ENCODE measurements at places on chromosomes 5 and 9.

GRCh38 chr5:2805080-2805479, 53.6 kb upstream of the IRX2 start:
- DNase-seq = no peak

GRCh38 chr9:128898845-128899565, 17.1 kb downstream of the LRRC8A start:
- no peak for DNase-seq

- DNase-seq = peak; percentile 23
Observed at GRCh38 chr5:110644357-110644756, 82.1 kb downstream of the TMEM232 start.

DNA sequence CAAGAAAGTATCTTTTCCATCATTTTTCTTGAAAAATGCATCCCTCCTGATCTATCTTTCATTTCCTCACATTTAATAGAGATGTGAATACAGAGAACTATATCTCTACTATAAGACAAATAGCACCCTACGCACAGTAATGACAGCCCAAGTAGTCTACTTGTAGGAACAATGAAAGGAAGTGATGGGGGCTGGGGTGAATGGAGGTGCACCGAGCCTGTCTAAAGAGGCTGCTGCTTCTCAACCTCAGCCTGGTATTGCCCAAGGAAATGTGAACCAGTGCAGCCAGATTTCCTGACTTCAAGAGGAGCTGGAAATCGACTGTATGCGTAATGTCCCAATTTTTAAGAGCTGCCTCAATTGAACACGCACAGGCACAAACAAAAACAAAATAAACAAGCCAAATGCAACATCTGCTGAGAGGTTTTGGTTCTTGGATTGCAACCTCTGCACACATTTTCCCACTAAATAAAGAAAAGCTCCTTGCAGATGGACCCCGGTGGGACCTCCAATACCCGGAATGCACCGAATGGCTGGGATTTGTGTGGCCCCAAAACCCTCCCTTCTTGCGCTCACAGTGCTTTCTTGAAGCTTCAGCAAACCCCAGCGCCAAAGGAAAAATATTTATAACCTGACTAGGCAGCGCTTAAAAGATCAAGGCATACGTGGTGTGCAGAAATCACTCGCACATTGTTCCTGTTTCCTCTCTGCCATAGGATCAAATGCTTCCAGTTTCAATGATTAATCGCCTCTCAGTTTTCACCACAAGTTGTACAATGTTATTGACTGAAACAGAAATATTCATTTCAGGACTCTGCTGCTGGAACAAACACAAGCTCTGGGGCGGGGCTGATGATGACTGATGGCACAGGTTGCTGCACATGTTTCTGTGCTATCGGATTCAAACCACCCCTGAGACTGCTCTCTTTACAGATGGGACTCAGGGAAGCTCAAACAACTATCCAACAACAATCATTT, 68.3 kb downstream of the KCNIP1 start:
- DNase-seq = peak; percentile 4

DNA sequence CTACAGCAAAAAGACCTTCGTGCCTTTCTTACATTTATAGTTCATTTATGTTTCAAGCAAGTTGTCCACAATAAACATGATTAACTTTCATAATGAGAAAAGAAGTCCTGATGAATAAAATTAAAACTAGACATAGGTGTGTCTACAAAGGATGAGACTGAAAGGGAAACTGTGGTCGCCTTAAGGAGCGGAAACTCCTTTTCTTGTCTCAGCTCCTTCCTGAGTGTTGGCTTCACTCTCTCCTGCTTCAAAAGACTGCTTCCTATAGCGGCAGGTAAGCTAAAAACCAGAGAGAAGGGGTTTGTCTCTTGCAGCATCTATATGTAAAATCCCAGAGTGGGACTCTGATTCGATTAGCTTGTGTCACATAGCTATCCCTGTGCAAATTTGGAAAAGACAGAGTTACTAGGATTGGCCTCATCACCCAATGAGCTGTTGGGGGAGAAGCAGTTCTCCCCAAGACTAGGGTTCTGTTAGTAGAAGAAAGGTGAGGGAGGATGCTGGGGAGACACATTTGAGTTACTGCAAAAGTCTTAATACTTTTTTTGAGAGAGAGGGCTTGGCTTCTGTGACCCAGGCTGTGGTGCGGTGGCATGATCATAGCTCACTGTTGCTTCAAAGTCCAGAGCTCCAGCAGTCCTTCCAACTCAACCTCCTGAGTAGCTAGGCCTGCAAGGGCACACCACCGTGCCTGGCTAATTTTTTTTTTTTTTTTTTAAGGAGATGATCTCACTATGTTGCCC, 16.8 kb upstream of the CTSL start:
- no peak for DNase-seq

DNA sequence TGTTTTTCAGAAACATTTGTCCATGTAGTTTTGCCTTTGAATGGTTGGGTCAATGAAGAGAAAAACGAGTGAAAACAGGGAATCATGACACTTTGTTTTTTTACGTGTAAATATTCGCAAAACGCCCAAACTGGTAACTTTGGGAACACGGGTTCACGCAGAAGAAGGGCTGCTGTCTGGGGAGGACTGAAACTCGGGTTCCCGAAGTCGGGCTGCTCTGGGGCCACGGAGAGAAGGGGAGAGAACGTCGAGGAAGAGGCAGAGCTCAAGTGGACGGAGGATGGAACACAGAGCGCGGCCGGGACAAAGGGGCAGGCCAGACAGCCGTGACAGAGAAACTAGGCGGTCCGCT, 478 bp upstream of the SETD9 start:
- DNase-seq = no peak

- DNase-seq = no peak
Observed at GRCh38 chr5:57711471-57711870, 228.9 kb upstream of the ACTBL2 start.

GRCh38 chr5:66608501-66608900, 12.3 kb downstream of the MAST4 start:
- no peak for DNase-seq

DNA sequence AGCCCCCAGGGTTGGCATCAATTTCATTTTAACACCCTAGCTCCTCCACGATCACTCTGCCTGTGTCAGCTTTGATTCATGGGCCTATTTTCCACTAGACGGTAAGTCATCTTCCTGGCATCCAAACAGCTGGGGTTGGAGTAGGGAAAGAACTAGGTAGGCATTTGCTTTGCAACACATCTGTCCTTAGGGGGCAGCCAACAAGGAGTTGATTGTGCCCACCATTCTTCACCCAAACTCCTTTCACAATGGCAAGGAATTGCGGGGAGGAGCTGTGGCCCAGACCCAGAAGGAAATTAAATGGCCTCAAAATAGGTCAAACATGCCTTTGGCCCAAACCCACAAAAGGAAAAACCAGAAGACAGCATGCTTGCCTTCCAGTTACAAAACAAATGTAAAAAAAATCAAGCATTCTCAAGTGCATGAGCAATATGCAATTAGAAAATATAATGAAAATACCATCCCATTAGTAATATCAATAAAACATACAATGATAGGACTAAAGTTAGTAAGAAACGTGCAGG, 71.8 kb downstream of the NRG2 start:
- no peak for DNase-seq

GRCh38 chr9:109342878-109343277, 22.0 kb upstream of the EPB41L4B start:
- DNase-seq = no peak

DNA sequence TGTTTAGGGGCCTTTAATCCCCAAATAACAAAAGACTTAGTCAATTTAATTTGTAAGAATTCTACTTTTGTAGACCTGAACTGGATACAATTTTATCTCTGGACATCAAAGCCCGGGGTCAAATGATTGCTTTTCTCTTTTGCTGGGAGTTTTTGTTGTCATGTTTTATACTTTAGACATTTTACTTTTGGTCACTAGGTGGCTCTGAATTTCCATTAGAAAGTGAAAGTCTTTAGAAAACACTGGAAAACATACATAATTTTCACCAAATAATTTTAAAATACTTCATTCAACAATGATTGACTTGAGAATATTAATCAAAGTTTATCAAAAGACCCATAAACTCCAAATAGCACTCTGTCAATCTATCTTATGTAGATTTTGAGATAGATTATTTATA, 2.8 kb upstream of the PCA3 start:
- DNase-seq = no peak

GRCh38 chr9:87239312-87239711, 258.4 kb upstream of the DAPK1 start:
- DNase-seq = no peak

DNA sequence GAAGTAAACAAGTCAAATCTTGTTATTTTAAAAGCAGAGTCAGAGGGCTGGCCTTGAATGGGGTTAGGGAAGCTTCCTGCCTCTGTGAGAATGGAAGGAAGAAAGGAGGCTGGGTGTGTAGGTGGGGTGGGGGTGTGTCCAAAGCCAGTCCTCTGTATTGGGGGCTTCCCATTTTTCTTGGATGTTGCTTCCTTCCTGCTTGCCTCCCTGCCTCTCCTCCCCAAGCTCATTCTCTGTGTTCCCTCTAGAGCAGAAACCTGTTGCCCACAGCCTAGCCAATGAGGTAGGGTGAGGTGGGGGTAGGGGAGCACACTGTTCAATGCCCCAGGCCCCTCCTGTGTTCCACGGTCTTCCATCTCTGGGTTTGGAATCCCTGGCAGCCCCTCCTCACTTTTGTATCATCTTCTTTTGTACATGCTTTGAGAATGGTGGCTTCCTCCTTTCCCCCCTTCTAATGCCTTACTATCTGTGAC, 39.7 kb downstream of the SNX24 start:
- no peak for DNase-seq

GRCh38 chr5:130032807-130033206, 128.5 kb downstream of the CHSY3 start:
- no peak for DNase-seq

DNA sequence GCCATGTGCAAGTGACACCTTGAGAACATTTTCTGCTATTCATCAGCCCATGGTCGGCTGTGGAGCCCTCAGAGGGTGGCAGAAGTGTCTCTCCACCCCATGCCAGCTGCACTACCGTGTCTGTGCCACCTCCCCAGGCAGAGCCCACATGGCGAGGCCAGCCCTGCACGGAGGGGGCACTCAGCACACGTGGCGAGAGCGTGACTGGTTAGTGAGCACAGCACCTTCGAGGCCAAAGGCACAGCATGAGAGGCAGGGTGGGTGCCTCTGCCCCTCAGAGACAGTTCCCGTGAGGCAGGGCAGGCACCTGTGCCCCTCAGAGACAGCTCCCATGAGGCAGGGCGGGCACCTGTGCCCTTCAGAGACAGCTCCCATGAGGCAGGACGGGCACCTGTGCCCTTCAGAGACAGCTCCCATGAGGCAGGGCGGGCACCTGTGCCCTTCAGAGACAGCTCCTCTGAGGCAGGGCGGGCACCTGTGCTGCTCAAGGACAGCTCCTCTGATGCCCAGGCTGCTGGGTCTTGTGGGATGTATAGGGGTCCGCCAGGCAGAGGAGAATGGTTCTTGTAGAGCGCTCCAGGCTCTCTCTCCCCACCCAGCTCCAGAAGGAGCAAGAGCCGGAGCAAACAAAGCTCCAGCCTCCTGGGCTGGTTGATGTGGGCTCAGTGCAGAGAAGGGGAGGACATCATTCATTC, 179.8 kb upstream of the PPP1R26 start:
- no peak for DNase-seq

GRCh38 chr9:117719161-117719920, 15.1 kb downstream of the TLR4 start:
- no peak for DNase-seq

- DNase-seq = no peak
Observed at GRCh38 chr9:87340391-87340790, 157.3 kb upstream of the DAPK1 start.

DNA sequence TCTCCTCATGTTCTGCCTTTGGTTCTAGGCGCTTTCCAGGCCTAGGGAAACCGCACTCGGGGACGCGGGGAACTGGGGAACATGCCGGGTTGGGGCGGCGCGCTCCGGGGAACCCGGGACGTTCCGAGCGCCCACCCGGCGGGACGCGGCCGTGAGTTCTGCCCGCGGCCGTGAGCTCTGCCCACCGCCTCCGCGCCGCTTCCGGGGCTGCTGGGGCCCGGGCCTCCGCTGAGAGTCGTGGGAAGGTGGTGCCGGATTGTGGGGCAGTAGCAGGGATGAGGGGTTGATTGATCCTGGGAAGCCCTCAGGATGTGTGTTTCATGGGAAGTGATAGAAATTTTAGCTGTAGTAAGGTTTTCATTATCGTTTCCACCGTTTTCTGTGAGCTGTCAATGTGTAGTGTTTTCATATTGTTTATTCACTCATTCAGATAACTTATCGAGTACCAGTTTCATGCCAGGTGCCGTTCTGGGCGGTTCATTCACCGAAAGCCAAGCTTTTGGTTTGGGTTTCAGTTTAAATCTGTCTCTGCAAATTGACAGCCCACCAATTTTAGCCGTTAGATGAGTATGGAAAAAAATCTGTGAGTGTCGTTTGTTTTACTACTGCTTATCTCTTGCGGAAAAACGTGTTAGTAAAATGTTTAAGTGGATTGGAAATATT, 657 bp downstream of the MTRR start:
- DNase-seq = no peak

DNA sequence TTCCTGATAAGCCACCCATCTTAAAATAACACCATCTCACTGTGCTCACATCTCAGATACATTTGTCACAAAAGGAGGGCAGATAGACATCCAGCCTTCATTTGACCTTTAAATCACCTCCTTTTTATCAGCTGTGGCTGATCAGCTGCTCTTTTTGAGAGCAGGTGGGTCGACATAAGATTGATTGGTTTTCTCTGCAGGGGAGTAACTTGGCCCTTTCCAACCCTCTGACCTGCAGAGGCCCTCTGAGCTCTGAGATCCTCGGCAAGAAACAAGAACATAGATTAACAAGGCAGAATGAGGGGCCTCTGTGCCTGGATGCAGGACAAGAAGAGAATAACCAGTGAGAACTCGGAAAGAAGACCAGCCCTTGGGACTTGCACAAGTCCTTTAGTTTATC, 33.5 kb upstream of the GLRA1 start:
- DNase-seq = no peak

- DNase-seq = no peak
Observed at GRCh38 chr5:61600945-61601511, 269.0 kb downstream of the ZSWIM6 start.

DNA sequence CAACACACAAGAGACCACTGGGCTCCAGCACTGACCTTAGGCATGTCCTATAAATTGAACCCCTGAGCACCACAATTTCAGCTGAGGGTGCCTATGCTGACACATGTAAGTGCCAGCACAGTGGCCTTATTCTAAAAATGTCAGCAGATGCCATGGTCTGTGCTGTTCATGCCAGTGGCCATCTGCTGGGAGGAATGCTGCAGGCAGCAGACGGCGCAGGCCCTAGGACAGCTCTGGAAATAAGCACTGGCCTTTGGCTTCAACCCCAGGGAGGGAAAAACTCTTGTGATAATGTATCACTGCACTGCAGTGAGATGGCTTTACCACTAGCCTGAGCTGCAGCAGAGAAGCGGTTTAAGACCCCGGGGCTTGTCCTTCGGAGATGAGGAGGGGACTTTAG, 98.5 kb downstream of the SYK start:
- DNase-seq = no peak

GRCh38 chr5:76337953-76338451, 65.1 kb upstream of the IQGAP2 start:
- peak; percentile 72 for DNase-seq

- no peak for DNase-seq
Observed at GRCh38 chr5:27788184-27788583, 749.8 kb upstream of the CDH9 start.

- DNase-seq = no peak
Observed at GRCh38 chr9:132283165-132283564, 71.6 kb downstream of the SETX start.

GRCh38 chr9:81635521-81636254, 53.7 kb downstream of the TLE1 start:
- DNase-seq = peak; percentile 81

GRCh38 chr9:130382636-130383349, 62.0 kb upstream of the ASS1 start:
- no peak for DNase-seq
